ENCODE measurements at places on chromosomes 5 and 9.

- DNase-seq, result no peak
Observed at GRCh38 chr9:28503573-28503972, 930.3 kb upstream of the C9orf72 start.

DNA sequence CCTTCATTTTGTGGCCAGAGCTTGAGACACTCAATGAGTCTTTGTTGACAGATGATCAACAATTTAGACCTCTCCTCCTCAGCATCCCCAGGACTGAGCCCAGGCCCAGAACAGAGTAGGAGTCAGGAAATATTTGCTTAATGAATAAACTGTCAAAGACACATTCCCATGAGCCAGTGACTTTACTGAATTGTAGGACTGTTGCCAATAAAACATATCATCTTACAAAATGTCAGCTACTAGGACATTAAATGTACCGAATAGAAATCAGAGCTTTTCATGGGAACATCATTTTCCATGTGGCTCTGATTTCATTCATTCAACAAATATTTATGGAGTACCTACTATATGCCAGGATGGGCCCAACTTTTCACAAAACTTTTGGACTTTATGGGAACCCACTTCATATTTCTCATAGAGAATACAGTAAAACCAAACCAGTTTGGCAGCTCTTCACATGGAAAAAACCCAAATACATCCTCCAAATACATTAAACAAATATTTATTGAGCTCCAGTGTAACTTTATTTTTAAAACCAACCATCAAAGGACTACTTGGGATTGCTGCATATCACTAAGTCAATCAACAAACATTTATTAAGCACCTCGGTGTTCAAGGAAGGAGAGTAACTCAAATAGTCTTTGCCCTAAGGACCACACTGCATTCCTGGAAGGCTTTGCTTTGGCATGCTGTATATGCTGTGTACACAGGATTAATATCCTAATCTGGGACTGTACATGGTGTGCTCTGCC, 11.4 kb downstream of the VDAC1 start:
- DNase-seq, result peak; percentile 5

GRCh38 chr5:172751761-172752510, 19.1 kb downstream of the DUSP1 start:
- no peak for DNase-seq

DNA sequence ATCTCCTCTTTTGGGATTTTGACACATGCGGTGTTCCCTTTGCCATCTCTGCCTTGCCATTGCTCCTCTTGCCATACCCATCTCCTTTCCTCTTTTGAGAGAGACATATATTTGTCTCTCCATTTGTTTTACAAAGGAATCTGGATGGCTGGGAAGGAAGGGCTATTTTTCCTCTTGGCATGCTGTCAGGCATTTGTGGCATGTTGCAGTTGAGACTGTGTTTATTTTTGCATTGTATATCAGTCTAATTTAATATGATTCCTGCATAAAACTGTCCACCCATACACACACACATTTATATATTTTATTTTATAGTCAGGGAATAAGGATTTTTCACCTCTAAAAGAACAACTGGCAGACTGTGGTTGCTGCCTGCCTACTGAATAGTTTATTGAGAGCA, 1105.8 kb upstream of the SEMA6A start:
- DNase-seq, result no peak

DNA sequence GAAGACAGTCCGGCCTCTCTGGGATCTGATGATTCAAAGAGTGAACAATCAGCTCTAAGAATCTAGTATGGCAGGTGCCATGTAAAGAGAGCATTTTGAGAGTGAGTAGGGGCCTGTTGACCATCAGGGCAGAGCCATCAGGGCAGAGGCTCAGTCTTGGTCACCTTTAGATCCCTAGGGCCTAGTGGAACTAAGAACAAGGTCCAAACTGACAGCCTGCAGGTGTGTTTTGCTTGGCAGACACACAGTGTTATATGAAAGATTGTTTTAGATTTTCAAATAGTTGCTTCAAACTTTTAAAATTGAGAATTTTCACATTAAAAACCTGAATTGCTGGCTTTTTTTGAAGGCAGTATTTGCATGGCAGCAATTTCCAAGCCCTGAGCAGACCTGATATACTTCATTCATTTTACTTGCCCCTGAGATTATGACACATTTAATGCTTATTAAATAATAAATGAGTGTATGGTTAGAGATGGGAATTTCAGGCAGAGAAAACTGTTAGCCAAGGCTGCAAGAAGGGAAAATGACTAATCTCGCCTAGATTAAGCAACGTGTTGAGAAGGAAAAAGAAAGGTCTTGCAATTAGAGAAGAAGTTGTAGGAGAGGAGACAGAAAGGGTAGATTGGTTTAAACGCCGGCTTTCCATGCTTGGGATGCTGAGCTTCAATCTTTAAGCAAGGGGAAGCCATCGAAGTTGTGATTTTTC, 279.6 kb downstream of the ARRDC3 start:
- no peak for DNase-seq

- DNase-seq, result peak; percentile 1
Observed at GRCh38 chr9:82805027-82805426, 257.9 kb downstream of the RASEF start.

DNA sequence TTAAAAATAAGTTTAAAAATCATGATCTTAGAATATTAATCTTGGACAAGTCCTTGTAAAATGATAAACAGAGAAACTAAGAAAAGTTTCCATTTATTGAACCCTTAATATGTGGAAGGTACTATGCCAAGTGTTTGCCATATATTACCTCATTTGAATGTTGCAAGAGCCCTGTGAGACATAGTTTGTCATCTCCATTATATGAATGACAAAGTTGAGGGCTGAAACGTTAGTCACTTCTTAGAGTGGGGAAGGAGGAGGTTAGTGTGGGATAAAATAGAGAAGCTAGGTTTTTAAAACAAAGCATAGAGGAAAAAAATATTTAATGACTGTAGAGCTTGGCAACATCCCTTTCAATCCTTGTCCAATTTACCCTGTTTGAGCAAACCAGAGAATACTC, 2.0 kb downstream of the TNC start:
- DNase-seq, result no peak

DNA sequence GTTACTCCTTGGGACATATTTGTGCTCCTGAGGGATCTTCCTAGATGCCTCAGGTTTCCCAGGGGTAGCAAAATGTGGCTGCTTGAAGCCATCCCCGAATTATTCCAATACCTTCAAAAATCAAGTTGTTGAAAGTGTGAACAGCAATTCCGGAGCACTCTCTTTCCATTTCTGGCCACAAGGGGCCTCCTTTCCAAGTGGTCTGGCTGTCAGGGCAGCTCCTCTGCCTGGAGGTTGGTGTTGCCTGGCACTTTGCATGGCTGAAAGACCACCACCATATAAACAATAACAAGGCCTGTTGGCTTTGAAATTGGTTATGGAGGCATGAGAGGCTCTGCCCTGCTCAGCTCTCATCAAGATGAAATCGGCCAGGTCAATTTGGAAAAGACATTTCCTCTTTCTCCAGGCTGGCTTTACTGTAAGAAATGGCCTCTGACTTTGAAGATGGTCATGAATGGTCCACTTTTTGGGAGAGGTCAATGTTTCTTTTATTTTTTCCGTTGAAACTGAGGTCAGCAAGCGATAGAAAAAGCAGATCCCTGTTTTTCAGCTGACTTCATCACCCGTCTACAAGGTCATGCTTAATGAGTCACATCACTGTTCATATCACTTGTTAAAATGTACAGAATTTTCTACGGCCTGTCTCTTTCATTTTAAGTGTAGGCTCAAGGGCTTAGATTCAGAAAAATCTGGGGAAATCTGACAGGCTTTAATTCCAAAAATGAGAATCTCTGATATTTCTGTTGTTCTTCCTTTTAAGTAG, 481.1 kb upstream of the ZNF608 start:
- DNase-seq, result no peak

DNA sequence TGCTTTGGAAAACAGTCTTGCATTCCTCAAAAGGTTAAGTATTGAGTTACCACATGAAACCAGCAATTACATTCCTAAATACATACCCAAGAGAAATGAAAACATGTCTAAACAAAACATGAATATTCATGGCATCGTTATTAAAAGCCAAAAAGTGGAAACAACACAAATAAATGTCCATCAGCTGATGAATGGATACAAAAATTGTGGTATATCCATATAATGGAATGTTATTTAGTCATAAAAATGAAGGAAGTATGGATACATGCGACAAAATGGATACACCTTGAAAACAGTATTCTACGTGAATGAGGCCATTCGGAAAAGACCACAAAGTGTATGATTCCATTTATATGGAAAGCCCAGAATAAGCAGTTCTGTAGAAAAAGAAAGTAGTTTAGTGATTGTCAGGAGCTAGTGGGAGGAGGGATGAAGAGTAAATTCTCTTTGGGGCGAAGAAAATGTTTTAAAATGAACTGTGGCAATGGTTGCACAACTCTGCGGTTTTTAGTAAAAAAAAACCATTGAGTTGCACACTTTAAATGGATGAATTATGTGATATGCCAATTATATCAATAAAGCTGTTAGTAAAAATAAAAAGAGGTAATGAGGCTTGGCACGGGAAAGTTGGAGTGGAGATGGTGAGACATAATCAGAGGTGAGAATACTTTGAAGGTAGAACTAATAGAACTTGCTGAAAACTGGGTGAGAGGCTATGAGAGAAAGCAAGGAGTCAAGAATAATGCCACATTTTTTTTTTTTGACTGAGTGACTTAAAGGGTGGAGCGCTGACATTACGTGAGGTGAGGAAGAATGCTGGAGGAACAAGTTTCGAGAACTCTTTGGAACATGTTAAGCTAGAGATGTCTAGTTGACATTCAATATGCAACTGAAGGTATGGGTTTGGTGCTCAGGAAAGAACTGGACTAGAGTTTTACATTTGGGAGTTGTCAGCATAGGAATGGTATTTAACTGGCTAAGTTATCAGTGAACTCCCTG, 194.9 kb upstream of the ZNF608 start:
- no peak for DNase-seq

DNA sequence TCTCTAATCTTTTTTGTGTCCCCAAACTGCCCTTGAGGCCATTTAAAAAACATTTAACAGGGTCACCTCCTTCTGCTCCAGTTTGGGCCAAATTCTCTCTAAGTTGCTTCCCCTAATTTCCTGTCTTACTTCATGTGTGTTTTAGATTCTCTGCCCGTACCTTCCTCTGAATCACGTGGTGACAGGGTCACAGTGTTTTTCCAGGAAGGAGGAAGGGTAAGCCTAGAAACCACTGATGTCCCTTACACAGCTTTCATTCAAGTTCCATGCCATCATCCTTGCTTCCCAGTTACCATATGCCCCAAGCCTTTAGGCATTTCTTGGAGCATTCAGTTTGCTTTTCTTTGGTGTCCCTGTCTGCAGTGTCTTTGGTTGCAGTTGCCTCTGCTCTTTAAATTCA, 42.4 kb upstream of the MACIR start:
- no peak for DNase-seq

DNA sequence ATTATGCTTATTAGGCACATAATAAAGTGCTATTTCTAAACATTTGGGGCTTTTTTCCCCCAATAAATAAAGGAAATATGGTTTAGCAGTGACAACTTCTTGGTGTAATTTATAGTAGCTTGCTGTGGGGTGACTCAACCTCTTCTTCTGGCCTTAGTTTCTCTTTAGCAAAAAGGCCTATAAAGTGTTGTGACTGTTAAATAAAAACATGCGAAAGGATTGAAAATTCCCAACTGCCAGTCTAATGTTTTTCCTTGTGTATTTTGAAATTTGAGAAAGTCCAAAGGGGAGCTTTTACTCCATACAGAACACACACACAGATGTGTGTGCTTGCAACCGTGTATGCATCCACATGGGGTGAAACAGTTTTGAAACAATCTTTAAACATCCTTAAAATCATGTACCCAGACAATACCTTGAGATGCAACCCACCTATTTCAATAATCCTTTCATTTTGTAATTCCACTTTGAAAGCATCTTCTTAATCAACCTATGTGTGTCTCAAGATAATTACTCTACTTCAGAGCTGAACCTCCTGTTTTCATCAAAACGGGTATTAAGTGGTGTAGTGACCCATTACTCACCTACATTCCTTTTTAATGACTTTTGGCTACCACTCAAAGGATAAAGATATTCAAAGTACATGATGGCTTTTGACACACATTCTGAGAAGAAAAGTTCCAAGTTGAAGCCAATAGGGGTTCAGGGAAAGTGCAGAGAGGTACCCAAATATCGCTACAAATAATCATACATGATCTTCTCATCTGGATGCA, 123.8 kb downstream of the DROSHA start:
- no peak for DNase-seq

GRCh38 chr5:15446552-15446951, 53.4 kb upstream of the FBXL7 start:
- DNase-seq, result no peak

- DNase-seq, result no peak
Observed at GRCh38 chr9:14882090-14882489, 28.1 kb downstream of the FREM1 start.

- no peak for DNase-seq
Observed at GRCh38 chr5:56501781-56502557, 268.8 kb upstream of the ANKRD55 start.

DNA sequence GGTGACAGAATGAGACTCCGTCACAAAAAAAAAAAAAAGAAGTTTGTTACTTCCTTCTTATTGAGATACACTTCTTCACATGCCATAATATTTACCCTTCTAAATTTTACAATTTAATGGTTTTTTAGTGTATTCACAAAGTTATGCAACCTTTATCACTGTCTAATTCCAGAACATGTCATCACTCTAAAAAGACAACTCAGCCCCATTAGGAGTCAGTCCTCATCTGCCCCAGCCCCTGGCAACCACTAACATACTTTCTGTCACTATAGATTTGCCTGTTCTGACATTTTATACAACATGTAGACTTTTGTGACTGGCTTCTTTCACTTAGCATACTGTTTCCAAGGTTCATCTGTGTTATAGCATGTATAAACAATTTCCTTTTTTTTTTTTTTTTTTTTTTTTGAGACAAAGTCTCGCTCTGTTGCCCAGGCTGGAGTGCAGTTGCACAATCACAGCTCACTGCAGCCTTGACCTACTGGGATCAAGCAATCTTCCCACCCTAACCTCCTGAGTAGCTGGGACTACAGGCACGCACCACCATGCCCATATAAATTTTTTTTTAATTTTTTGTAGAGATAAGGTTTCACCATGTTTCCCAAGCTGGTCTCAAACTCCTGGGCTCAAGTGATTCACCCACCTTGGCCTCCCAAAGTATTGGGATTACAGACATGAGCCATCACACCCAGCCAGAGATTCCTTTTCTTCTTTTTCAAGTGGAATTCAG, 18.0 kb downstream of the AQP3 start:
- no peak for DNase-seq

DNA sequence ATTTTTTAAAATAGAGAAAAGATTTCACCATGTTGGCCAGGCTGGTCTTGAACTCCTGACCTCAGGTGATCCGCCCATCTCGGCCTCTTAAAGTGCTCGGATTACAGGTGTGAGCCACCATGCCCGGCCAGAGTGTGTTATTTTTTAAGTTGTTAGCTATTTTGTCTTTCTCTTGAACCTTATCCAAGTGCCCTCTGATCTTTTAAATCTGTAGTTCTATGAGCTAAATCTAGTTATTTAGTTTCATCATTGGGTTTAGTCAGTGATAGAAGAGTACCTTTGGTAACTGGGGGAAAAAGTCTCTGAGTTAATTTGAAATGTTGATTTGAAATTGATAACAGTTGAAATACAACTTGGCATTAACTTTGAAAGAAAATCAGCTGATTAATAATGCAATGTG, 88.3 kb downstream of the NNT start:
- DNase-seq, result no peak

- DNase-seq, result peak; percentile 9
Observed at GRCh38 chr9:105425816-105426433, 21.9 kb upstream of the FSD1L start.

GRCh38 chr5:148820461-148821395, 5.7 kb upstream of the ADRB2 start:
- DNase-seq, result peak; percentile 9
